Skeletal muscle cell (primary cell): ENCODE measurements at places on chromosomes 2 and 18.

DNA sequence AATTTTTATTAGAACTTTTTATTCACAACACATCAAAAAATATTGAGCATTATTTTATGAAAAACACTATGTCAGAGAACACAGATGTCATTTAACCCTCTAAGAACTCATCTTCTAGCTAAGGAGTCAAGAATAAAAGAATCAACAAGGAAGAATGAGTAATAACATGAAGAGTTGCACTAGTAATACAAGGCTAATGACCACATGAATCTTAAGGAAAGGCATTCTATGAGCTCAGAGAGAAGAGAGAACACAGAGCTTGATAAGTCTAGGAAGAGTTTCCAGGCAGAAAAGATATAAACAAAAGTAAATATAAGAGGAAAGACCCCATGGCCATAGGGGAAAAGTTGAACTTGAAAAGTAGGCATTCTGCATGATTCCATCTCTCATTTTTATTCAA lies 166.5 kb downstream of the MAIP1 start:
- DNase-seq, result peak; percentile 39

DNA sequence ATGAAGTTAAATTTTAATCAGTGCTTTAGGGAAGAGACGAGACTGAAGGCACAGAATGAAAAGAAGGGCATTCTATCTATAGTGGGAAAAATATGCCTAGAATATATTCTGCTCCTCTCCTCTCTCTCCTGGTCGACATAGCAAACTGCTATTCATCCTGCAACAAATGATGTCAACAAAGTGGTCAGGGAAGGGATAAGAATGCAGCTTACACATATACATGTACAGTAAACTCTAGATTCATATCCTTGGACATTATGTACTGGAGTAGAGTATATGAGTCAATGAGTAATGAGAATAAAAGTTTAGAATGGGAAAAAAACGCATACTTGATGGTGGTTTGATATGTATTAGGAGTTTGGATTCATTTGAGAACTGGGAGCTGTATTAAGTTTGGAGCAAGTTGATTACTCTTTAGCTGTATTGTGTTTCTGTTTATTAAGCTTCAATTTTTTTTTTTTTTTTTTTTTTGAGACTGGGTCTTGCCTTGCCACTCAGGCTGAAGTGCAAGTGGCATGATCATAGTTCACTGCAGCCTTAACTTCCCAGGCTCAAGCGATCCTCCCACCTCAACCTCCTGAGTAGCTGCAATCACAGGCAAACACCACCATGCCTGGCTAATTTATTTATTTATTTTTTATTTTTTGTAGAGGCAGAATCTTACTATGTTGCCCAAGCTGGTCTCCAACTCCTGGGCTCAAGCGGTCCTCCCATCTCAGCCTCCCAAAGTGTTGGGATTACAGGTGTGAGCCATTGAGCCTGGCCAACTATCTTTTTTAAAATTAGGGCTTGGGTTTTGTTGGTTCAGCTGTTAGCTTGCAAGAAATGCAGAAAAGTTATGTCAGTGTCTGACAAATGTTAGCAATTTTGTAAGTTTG lies 53.8 kb downstream of the STAT1 start:
- DNase-seq, result no peak

- DNase-seq, result no peak
Measured at GRCh38 chr18:45349467-45349866, 265.8 kb upstream of the SLC14A2 start.

DNA sequence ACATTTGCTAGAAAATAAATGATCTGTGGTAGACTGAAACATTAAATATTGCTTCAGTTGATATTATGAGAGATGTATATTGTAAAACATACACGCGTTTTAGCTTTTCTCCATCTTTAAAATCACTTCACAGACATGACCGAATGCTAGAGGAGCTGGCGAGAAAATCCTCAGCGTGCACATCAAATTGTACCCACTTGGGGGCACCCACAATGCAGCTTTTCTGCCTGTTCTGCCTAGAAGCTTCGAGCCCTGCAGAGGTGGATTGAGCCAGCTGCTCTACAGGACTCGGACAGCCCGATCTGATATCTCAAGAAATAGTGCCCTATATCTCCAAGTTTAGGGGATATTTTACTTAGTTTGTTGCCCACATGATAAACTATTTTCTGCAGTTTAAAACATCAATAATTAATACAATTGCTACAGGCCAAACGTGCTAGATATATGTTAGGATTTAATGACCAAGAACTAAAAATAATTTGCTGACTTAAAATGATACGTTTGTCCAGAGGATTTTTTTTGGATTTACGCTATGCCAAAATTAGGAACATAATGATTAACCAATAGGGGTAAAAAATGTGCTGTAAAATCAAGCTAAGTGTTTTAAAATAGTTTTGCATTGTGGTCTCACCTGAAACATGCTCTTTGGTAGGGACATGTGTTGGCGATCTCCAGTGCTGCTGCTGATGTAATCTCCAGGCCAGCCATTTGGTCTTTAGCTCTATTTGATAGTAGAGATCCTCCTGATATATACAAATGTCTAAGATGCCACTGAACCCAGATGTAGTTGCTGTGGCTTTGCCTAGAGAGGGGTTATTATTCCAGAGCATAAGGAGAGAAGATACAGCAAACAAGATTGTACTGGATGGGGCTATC lies 22.3 kb upstream of the ATP5MC3 start:
- no peak for DNase-seq

- DNase-seq, result no peak
Measured at GRCh38 chr2:168155046-168155445, 92.3 kb downstream of the STK39 start.

DNA sequence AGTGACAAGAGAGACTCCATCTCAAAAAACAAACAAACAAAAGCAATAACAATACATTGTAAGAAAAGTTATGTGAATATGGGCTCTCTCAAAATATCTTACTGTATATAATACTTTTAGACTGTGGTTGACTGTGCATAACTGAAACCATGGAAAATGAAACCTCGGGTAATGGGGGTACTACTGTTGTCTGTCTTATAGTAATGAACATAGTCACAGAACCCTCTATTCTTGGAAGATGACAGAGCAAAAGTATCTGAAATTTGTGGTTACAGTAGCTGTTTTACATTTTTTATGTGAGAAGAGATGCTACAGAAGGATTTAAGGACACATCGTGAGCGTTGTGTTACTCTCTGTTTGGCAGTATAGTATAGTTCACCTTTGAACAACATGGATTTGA lies 60.5 kb downstream of the MAP4K4 start:
- no peak for DNase-seq

DNA sequence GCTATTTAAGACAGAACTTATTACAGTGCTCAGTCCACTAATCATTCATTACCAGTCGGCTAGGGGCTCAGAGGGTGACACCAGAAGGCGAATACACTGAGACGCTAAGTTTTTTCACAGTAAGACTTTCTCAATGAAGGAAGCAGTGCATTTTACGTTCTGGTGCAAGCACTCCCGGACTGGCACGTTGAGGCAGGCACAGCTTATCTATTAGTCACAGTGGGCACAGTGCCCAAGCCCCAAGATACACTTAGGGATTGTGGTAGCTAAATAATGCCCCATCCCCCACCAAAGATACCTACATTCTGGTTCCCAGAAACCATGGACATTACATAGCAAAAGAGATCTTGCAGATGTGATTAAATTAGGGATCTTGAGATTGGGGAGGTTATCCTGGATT lies 32.6 kb upstream of the BCL11A start:
- DNase-seq, result no peak

DNA sequence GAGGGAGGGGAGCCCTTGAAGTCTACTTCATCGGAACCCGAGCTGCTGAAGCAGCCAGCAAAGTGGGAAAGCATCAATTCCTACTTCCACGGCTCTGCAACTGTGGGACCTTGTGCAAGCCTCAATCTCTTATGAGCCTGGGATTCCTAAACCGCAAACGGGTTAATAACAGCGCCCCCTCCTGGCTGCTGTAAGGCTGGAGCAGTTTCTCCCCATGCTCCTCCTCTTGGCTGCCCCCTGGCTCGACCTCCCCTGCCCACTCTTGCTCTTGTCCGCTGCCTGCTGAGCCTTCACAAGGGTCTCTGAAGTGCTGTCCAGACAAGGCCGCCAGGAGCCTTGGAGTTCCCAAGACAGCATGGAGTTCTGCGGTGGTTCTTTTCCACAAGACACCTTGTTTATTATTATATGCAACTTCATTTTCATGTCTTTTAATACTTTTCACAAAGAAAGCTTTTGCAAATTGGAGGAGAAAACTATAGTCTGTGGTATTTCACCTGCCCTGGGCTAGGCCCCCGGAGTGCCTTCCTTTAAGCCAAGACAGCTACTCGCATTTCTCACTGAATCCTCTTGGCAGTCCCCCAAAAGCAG lies 157.2 kb downstream of the DDX1 start:
- DNase-seq, result no peak
